ENCODE measurements at places on chromosomes 4 and X.

DNA sequence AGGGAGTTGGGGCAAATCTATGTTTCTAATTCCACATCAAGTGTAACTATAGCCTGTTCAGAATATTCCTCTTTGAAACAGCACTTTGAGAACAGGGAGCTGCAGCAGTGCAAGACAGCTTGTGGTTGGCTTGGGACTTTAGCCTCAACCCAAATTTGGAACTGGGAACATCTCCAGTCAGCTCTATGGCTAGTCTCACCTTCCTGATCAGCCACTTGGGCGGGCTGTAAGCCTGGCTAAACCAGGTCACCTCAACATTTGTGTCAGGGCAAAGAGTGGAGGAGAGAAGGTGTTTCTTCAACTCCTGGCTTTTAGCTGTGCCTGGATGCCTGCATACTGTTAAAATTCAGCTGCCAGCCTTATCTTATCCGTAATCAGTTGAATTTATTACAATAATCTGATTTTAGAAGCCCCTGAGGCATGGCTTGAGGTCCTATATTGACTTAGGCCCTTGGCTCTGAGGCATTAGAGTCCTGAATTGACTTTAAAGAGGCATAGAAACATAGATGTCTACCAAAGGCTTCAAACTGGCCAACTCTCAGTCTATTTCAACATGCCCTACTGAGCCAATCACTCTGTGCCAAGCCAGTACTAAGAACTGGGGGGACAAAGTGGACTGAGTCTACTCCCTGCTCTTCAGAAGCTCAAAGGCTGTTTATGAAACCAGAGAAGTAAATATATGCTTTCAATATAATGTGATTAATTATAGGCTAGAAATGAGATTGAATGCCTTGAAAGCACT is 18.7 kb upstream of the AR start:
- no peak for DNase-seq

- DNase-seq, result no peak
Observed at GRCh38 chr4:47203593-47203992, 172.2 kb downstream of the GABRB1 start.

GRCh38 chrX:38220415-38221390 is at the start of gene SRPX:
Gene SRPX, minus strand, starts transcription at chrX:38220871. Its CDS starts 79 bp downstream, at chrX:38220792.
- DNase-seq, result no peak

DNA sequence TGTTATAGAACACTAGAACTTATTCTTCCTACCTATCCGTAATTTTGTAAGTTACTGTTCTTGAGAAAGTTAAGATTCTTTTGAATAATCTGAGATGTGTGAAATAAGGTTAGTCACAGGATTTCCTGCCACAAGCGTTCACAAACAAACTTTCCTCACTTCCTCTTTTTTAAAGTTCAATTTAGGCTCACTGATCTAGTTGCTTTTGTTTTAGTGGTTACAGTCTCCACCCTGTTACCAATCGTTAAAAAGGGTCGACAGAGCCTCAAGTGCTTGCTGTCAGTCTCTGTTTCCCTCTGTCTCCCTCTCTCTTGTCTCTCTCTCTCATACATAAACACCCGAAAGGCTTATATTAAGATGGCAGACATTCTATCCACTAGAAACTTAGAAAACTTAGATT is 35.9 kb upstream of the STK26 start:
- DNase-seq, result no peak

DNA sequence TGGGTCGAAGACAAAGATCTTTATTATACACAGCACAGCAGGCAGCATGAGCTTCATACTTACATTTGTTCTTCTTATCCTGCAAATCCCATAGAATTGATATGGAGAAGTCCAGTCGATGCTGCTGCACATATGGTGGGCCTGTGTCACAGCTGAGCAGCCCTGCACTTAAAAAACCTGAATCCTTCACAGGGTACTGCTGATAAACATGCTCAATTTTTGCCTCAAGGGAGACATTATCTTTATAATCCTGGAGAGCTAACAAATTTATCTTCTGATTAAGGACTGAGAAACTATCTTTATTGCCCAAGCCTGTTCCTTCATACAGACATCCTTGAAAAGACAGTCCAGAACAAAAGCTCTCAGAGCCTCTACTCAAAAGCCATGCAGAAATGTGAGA is 434.4 kb upstream of the FAM47C start:
- no peak for DNase-seq

- DNase-seq, result no peak
Observed at GRCh38 chr4:5474756-5475155, 233.6 kb downstream of the EVC2 start.

DNA sequence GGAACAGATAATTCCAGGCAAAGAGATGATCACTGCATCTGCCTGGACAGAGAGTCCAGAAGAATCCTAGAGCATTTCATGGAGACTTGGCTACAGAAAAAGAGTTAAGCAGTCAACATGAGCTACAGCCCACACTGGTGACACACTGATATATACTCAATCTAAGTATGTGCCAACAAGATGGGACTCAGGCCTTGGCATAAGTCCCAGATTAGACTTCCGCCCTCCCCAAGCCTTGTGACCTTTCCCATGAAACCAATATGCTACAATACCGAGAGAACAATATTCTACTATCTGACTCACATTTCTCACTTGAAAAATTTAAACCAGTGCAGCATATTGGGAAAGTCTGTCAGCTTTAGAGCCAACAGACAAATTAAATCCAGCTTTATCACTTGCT is 65.7 kb upstream of the SLITRK2 start:
- no peak for DNase-seq

- no peak for DNase-seq
Observed at GRCh38 chrX:75273483-75273882, 402 bp upstream of the UPRT start.

- no peak for DNase-seq
Observed at GRCh38 chrX:46576458-46576857, 2.9 kb downstream of the CHST7 start.

- DNase-seq, result no peak
Observed at GRCh38 chr4:3335385-3335784, 42.6 kb downstream of the RGS12 start.

- DNase-seq, result no peak
Observed at GRCh38 chr4:105246712-105247111, 100.0 kb downstream of the TET2 start.

DNA sequence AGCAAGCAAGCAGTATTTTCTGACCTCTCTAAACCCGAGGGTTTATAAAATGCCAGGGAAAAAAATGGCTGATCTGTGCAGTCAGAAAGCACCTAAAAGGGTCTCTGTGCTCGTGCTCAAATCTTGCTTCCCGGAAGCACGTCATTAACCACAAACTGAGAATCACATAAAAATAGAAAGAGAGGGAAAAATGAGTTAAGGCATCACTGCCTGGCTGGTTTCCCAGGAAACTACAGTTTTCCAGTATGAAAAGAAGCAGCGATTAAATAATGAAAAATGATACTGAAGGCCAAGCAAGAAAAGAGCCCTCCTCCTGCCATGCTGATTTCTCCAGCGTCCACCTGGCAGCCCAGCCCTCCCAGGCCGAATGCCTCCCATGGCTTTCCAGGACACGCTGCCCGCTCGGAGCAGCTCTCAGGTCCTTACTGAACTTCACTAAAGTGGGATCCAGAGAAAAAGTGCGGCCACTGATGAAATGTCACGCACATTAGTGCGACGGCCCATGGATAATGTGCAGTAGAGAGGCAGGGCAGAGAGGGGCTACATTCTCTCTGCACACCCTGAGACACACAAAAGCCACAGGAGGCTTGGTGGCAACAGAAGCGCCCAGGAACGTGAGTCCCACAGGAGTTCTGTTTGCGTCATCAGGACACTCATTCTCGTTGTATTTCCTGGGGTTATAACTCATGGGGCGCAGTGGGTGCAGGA is 80.4 kb downstream of the WFS1 start:
- no peak for DNase-seq

GRCh38 chr4:153341575-153342090 is 2.9 kb upstream of the MND1 start:
- DNase-seq, result no peak

GRCh38 chr4:1927675-1928074 is 56.5 kb downstream of the NSD2 start:
- no peak for DNase-seq

- DNase-seq, result no peak
Observed at GRCh38 chr4:33111117-33111516, 2390.9 kb downstream of the PCDH7 start.

DNA sequence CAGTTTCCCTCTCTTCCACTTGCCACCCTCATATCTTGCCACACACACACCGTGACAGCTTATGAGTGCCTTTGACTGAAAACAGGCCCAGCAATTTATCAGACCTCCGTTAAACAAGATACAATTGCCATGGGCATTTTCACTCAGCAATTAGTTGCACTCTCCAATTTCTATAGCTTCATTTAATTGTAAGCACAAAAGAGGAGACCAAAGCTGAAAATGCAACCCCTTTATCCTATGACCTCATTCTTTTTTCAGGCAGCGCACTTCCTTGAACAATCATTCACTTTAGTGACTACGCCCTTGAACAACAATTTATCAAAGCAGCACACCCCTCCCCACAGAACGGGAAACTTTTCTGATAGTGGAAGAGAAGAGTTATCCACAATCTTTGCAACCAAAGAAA is 4.1 kb downstream of the POF1B start:
- DNase-seq, result no peak

GRCh38 chr4:99062120-99062519 is 26.5 kb downstream of the ADH5 start:
- DNase-seq, result no peak

GRCh38 chr4:82638479-82638878 is 76.7 kb upstream of the TMEM150C start:
- DNase-seq, result no peak

DNA sequence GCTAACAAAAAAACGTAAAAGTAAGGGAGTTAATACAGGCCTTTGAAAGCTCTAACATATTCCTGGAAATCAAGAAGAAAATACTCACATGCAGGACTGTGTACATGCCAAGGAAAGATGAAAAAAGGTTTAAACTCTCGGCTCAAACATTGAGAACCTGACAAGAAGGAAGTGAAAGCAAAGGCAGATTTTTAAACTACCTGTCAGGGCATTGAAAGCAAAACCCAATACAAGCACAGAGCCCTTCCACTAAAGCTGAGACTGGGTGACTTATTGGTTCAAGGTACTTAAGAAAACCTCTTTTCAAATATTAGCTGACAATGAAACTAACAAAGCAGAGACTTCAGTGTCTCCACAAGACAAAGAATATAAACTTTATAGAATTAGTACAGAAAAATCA is 313.0 kb upstream of the GRID2 start:
- no peak for DNase-seq

DNA sequence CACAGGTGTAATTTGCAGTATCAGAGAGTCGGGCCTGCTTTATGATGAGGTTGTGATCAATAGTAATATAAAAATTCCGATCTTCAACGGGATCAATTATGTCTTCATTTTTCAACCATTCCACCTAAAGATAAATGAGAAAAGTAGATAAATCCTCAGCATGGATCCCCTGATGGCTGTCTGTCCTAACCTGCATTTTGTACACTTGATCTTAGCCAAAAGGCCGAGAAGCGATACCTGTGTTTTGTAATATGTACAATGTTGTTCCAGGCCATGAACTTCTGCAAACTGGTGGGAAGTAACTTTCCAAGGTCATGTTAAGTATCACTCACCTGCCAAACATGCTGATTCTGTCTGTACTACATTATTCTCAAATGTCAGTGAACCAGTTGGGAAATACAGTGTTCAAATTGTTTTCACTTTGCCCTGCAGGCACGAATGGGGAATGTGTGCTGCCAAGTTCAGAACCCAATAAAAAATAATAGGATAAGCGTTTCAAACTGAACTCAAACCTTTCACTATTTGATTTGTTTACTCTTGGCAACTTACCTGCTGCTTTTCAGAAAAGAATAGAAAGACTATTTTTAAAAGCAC is 298.1 kb downstream of the UNC5C start:
- DNase-seq, result no peak

DNA sequence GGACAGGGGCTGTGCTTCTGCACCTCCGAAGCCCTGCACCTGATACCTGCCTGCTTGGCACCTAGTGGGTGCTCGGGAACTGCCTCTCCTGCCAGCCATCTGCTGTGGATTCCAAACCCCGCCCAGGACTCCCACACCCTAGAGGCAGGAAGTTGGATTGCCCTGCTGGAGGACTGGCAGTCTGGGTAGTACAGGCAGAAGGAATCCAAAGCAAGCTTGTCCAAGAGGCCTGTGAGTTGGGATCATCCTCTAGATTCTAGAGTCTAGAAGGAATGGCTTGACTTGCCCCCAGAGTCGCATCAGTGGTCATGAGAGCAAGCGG is 64.6 kb upstream of the MTM1 start:
- DNase-seq, result no peak

DNA sequence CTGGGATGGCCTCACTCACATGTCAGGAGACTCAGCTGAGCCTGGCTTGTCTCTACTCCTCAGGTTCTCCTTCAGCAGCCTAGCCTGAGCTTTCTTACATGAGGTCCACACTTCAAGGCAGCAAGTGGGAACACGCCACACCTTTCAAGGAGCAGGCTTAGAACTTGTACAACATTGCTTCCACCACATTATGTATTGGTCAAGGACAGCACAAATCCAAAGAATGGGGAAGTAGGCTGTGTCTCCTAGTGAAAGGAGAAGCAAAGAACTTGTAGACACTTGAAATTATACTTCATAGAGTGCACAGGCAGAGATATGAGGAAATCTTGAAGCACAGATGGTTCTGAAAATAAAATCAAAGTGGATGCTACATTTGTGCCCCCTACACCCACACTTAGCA is 120.9 kb upstream of the NOCT start:
- no peak for DNase-seq

GRCh38 chr4:132763465-132763864 is 385.6 kb upstream of the PCDH10 start:
- DNase-seq, result no peak

DNA sequence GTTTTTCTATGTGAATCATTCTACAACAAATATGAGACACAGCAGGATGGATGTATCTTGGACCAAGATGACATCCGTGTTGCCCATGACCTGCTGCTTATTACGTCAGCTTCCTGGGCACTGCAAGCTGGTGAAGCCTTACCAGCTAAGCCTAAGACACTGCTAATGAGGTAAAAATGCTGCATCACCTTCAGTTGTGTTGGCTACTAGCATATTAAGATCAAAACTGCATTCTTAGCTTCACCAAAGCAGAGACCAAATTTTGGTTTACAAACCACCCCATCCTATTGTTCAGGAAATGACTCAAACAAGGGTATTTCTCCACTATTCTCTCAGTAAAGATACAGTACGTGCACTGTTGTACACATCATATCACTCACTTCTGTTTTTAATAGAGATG is 50.3 kb downstream of the MAML3 start:
- DNase-seq, result no peak

- no peak for DNase-seq
Observed at GRCh38 chrX:13487731-13488505, 81.5 kb upstream of the EGFL6 start.

DNA sequence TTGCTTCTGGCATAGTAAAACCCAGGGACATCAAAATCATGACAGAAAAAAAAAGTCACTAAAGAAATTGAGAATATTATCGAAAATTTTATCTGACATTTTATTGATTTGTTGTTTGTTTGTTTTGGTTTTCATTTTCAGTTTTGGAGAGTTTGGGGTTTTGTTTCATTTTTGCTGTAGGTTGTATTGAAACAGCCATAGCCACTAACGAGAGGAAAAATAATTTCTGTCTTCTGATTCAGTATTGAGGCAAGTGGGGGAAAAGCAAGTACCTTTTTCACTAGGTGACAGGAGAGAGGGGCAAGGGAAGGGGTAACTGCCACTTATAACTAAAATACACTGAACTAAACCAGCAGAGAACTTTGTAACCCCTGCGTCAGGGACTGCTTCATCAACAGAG is 392.8 kb upstream of the NDST3 start:
- no peak for DNase-seq

Measured in activated CD4-positive, alpha-beta T cell treated with anti-CD3 and anti-CD28 coated beads for 1 hour (primary cell).